K562 (cell line): ENCODE measurements at places on chromosomes 4 and X.
A peak's percentile ranks its signal among the peaks of the same experiment; 100 is the strongest.

GRCh38 chrX:9664224-9664623 is 101.4 kb downstream of the GPR143 start:
- peaks cover 8% of the 10 kb centered on the region; the same call in 2 of the 3 replicates for H3K36me3 ChIP-seq
- no peak overlapping the region for H3K4me3 ChIP-seq
- H3K27ac ChIP-seq: no peak overlapping the region
- H3K4me1 ChIP-seq: no peaks in the 10 kb centered on the region
- no peak for DNase-seq

GRCh38 chr4:152430507-152430906 is 105.4 kb downstream of the FBXW7 start:
- no peaks in the 10 kb centered on the region for H3K36me3 ChIP-seq
- no peak overlapping the region for H3K4me3 ChIP-seq
- no peak overlapping the region for H3K27ac ChIP-seq
- DNase-seq: no peak
- no peaks in the 10 kb centered on the region for H3K4me1 ChIP-seq

GRCh38 chrX:41789374-41789773 is 65.4 kb downstream of the GPR82 start:
- DNase-seq: no peak
- H3K27me3 ChIP-seq: no peaks in the 10 kb centered on the region
- H3K27ac ChIP-seq: no peak overlapping the region
- H3K4me1 ChIP-seq: no peaks in the 10 kb centered on the region
- H3K36me3 ChIP-seq: no peaks in the 10 kb centered on the region

DNA sequence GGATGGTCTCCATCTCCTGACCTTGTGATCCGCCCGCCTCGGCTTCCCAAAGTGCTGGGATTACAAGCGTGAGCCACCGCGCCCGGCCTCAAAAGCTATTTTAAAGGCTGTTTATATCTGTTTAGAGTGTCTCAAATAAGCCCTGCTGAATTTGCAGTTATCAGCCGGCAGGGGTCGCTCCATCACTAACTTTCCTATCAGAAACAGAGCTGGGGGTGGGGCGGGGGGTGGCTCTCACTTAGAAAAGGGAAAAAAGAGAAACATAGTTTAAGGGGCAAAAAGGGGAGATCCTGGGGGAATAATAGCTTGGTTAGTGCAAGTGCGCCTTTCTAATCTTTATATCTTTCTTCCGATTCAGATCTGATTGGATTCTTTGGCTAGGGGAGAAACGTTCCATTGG is 450.7 kb downstream of the UBE2NL start:
- no peaks in the 10 kb centered on the region for H3K36me3 ChIP-seq
- no peak overlapping the region for H3K27ac ChIP-seq
- peak; percentile 9 for DNase-seq
- no peaks in the 10 kb centered on the region for H3K27me3 ChIP-seq
- no peak overlapping the region for H3K4me3 ChIP-seq

DNA sequence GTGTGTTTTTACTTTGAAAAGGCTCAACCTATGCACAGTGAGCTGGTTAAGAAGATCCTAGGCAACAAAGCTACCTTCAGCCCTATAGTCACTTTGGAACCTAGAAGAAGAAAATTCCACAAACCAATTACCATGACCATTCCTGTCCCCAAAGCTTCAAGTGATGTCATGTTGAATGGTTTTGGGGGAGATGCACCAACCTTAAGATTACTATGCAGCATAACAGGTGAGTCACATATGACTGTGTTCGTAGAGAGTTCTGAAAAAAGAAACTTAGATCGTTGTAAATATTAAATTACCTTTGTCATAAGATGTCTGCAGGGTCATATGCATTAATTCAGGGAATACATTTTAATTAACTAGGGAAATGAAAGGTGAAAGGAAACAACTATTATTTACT is 287.1 kb downstream of the ANK2 start:
- no peak for DNase-seq
- H3K27me3 ChIP-seq: no peaks in the 10 kb centered on the region
- H3K4me3 ChIP-seq: no peak overlapping the region
- H3K4me1 ChIP-seq: no peaks in the 10 kb centered on the region; the same call in 1 of the 2 replicates
- H3K36me3 ChIP-seq: no peaks in the 10 kb centered on the region

DNA sequence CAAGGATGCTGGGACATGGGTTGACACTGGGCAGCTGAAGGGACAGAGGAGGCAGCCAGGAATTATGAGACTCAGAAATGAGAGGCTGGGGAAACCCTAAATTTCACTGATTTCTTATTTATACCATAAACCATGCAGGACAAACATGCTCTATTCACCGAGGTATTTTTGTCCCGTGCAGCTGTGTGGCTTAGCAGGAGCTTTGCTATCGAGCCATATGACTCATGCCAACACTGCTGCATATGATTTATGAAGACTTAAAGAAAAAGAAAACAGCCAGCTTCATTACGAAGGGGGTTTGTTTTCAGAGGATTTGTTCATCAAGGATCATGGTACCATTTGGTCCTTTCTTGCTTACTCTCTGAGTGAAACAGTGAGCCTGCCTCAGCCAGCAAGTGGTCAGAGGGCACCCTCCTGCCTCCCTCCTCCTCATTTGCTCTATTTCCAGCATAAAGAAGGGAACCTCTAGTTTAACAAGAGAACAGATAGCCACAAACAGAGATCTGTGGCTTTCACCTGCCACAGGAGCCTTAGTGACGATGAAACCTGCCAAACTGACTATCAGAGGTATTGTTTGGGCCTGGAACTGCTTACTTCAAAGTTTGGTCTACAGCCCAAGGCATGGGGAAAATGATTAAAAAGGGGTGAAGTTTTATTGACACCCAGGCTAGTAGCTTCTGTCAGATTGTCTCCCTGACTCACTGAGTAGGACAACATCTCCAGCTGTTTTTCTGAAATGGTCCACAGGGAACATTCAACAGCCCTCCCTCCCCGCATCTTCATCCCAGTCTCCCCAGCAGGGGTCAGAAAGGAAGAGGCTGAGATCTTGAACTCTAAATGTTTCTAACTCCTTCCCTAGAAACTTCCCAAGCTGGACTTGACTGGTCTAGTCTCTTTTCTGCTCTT is 80.1 kb upstream of the MAML3 start:
- H3K27ac ChIP-seq: no peak overlapping the region
- H3K4me1 ChIP-seq: no peaks in the 10 kb centered on the region
- no peaks in the 10 kb centered on the region for H3K36me3 ChIP-seq

- no peak overlapping the region for H3K27ac ChIP-seq
- no peaks in the 10 kb centered on the region for H3K36me3 ChIP-seq
- H3K27me3 ChIP-seq: no peaks in the 10 kb centered on the region
- no peak for DNase-seq
- H3K4me1 ChIP-seq: no peaks in the 10 kb centered on the region
Observed at GRCh38 chr4:19927381-19927780, 324.3 kb upstream of the SLIT2 start.
